ENCODE measurements at places on chromosomes 6 and 20. TPM values are rescaled to one million over a fixed set of nuclear protein-coding genes. Genes with fewer than 3 reads are reported as not detected.

AKAP7 gene
- polyA plus RNA-seq: 13.3 TPM

NNAT gene
- polyA plus RNA-seq: 88.8 TPM

SAMD10 gene
- 10.4 TPM for polyA plus RNA-seq

DYNLT2 gene
- polyA plus RNA-seq: 6.5 TPM

PDE10A gene
- 17.5 TPM for polyA plus RNA-seq

CRISP3 gene
- polyA plus RNA-seq: not detected

PNLDC1 gene
- 0.99 TPM for polyA plus RNA-seq

EEF1A2 gene
- polyA plus RNA-seq: 1.5 TPM

GRCh38 chr20:17960927-17961586, 7.5 kb downstream of the SNX5 start:
- DNase-seq: no peak

GRCh38 chr20:3543901-3544507, 73.2 kb downstream of the ATRN start:
- DNase-seq: no peak

GRCh38 chr6:167115054-167115453, 7.8 kb upstream of the CCR6 start:
- no peak for DNase-seq

DNA sequence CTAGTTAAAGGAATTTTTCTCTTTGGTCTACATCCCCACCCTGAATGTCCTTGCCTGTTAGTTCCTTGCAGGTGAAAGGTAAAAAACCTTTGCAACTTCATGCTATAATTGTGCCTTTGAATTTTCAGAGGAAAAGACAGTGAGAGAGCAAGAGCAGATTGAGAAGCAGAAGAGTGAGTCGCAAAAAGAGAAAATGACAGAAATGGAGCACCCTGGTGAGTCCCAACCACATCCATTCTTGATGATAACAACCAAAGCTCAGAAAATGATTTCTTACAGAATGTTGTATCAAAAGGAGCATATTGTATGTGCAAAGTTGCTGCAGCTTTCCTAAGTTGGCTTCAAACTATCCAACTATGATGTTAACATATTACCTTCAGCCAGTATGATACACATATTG, 165.2 kb upstream of the CENPW start:
- DNase-seq: no peak

GRCh38 chr6:20236344-20236743, 24.1 kb upstream of the MBOAT1 start:
- no peak for DNase-seq

- no peak for DNase-seq
Measured at GRCh38 chr6:3351829-3352524, 93.2 kb downstream of the PSMG4 start.

GRCh38 chr20:56783826-56784225, 154.7 kb downstream of the TFAP2C start:
- no peak for DNase-seq

DNA sequence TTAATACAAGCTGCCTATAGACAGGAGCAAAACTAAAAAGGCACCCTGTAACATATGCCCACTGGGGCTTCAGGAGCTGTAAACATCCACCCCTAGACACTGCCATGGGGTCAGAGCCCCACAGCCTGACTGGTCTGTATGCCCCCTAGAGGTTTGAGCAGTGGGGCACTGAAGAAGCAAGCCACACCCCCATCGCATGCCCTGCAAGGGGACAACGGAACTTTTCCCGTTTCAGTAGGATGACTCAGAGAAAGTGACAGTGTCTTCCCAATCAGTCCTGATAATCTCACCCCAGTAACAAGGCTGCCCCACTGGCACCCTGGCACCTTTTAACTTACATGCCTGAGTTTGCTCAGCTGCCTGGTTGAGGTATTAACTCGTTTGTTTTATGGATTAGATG, 35.9 kb downstream of the BEND3 start:
- no peak for DNase-seq

- DNase-seq: no peak
Measured at GRCh38 chr6:93786474-93787330, 367.3 kb upstream of the EPHA7 start.

GRCh38 chr6:6560909-6561308, 27.6 kb upstream of the LY86 start:
- no peak for DNase-seq

DNA sequence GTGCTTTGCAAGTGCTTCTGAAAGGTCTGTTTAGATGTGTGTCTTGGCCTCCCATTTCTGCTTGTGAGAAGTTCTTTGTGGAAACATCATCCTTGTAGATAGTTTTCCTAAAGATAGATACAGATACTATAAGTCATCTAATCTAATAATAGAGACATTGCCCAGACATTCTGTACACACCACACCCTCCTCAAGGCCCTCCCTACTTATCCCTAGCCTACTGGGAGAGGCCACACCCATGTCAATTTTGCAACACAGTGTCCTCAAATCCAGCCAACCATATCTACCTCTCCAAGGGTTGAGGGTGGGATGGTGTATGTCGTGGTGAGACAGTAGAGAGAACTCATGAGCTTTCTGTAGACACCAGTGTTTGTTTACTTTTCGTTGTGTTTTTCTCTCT, 6.2 kb downstream of the KDM1B start:
- no peak for DNase-seq

DNA sequence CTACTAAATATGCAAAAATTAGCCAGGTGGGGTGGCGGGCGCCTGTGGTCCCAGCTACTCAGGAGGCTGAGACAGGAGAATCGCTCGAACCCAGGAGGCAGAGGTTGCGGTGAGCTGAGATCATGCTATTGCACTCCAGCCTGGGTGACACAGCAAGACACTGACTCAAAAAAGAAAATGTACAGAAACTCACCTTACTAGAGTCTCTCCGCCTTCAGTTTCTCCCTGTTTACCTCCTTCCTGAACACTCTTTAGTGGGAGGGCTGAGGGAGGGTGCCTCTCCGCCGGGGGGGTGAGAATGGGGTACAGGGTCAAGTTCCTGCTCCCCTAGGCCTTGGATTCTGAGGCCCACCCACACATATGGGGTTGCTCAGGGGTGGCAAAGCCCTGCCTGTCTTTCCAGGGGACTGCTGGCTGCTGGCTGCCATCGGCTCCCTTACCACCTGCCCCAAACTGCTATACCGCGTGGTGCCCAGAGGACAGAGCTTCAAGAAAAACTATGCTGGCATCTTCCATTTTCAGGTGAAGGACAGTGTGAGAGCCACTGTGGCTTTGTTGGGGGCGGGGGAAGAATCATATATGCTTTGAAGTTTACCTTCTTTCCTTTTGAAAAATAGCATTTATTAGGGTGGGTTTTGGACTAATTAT, 13.4 kb downstream of the CAPN11 start:
- no peak for DNase-seq

GRCh38 chr6:35411066-35411465, 41.1 kb upstream of the FANCE start:
- no peak for DNase-seq

DNA sequence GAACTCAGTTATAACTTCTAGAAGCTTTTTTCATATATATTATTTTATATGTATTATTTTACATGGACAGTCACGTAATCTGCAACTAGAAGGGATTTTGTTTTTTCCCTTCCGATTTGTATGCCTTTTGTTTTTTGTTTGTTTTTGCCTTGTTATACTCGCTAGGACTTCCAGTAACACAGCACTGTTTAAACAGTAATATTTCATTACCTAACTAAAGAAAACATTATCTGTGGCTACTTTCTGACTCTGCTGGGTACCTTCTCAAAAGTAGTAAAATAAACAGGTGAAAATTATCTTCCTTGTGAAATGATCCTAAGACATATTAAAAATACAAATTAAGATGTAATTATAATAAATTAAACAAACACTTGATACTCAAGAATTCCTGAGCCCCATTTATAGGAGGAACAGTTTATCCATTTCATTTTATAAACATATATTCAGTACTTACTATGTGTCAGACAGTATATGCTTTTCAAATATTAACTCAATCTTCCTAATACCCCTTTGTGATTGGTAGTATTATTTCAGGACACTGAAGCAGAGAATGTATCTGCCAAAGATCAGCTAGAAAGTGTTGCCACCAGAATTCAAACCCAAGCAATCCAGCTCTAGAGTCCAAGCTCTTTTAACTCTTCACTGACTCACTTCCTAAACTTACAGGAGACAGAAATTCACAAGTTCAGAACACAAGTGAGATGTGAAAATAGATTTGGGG, 65.3 kb downstream of the MAP3K5 start:
- DNase-seq: no peak

DNA sequence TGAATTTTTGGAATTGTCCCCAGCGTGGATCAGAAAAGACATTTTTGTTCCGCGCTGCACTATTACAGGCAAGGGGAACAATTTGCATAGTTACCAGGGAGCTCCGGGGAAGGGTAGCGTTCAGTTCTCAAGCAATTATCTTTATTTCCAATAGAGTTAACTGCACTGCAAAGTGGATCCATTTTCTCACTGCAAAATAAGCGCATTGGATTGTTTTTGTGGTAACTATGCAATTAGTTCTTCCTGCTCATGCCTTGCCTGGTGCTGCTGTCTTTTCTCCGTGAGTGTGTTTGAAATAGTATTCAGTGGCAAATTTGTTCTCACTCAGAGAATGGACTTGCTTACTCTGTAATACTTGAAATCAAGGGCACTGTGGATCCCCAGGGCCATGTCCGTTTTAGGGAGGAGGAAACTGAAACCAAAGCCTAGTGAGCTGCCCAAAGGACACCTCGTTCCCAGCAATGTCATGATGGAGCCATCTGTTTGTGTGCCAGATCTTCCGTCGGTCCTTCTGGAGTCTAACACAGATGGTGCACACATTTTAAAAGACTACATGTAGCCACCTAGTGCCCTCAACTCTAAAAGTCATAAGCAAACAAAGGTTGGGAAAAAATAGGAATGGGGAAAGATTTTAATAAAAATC, 7.4 kb upstream of the PCK1 start:
- no peak for DNase-seq

- DNase-seq: no peak
Measured at GRCh38 chr20:49281059-49281912, 3.4 kb upstream of the ZNFX1 start.

- DNase-seq: no peak
Measured at GRCh38 chr6:37788259-37788658, 31.3 kb upstream of the ZFAND3 start.

GRCh38 chr6:159826968-159827647, 27.0 kb downstream of the PNLDC1 start:
- DNase-seq: no peak

GRCh38 chr20:42097741-42098140, 479.6 kb upstream of the CHD6 start:
- DNase-seq: no peak

DNA sequence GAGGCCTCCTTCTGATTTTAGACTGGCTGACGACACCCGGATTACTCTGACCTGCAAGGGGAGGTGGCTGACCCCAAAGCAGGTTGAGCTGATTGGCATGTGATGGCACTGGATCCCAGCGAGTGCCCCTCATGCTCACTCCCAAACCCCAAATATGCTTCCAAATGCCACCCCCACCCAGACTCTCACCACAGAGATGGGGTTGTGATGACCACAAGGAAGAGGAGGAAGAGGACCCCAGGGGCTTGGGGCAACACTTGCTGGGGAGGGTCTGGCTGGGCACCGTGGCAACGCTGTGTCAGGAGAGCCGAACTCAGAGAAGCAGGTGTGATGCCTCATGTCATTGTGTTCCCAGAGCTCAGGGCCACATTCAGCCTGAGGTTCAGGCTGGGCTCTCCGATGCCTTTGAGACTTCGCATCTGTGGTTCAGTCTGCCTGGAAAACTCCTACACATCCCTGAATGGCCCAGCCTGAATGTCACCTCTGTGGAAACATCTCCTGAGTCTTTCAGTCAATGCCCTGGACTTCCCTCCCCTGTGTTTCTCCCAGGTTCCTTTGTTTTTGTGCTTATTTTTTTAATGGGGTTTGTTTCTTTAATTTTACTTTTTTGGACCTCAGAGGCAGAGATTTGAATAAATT, 169.1 kb upstream of the PMEPA1 start:
- no peak for DNase-seq

DNA sequence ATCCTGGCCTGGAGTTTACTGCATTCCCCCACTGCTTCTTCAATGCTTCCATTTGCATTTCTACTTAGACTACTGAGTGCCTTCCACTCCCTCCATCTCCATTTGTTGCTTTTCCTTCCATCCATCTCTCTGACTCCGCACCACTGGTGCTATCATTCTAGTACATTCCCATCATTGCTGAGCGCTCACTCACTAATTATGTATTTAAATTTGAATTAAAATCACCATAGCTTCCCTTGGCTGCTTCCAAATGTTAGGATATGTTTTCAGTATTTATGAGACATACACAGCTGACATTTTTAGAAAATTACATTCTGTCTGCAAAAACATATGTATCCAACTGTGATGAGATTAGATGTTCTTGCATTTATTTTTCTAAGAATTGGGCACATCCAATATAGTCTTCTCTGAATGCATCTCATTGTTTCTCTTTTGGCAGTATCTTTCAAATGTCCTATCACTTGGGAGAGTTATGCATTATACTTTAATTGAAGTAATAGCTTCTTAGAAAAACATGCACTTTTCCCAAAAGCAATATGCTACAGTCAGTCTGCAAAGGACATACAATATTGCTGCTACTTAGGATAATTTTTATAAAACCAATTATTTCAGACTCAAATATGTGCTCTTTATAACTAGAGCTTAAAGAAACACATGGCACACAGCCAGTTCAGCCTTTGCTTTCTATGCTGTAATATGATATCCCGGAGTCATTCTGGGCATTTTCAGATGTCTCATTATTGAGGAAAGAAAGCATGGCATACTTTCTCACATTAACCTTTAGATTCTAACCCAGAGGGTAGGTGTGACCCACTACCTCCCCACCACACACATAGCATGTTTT, 12.1 kb upstream of the COL21A1 start:
- DNase-seq: no peak

GRCh38 chr6:54248319-54248718, 59.9 kb upstream of the TINAG start:
- DNase-seq: no peak

DNA sequence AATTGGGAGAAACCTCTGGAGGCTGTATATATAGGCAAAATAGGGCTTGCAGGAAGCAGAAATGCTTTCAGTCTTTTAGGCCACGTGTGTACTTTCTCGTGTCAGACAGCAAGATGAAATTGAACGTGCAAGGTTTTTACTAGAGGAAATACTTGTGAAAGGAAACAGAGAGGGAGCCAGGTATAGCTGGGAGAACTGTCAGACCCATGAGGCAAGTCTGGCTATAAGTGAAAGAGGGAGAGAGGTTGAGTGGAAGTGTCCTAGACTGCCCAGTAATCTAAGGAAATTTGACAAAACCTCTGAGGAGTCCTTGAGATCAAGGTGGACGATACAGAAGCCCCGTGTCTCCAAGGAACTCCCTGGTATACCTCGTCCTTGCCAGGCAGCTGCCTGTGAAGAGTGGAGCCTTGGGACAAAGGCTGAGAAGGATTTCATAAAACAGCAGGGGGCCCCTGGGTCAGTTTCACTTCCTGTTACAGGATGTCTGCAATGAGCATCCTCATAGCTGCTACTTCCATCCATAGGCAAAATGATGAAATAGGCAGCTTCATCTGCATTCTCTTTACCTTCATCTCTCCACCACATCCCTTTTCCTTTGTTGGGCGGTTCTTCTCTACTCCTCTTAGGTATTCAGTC, 114.4 kb upstream of the MAP3K7 start:
- no peak for DNase-seq

- no peak for DNase-seq
Measured at GRCh38 chr6:89692256-89692655, 53.7 kb upstream of the LYRM2 start.

GRCh38 chr6:90940812-90941481, 354.1 kb upstream of the MAP3K7 start:
- no peak for DNase-seq
